ENCODE measurements at places on chromosomes 16 and 17.
A peak's percentile ranks its signal among the peaks of the same experiment; 100 is the strongest.

- H3K36me3 ChIP-seq: no peaks in the 10 kb centered on the region
- no peak overlapping the region for H3K4me3 ChIP-seq
- H3K4me1 ChIP-seq: no peaks in the 10 kb centered on the region
These were observed 39.4 kb upstream of the RAI1 start for GRCh38 chr17:17641621-17642409.

GRCh38 chr17:76198702-76199101 lies 41.6 kb downstream of the RNF157 start:
- no peak overlapping the region for H3K4me3 ChIP-seq
- no peaks in the 10 kb centered on the region for H3K27me3 ChIP-seq
- H3K36me3 ChIP-seq: no peaks in the 10 kb centered on the region
- peaks cover 7% of the 10 kb centered on the region for H3K4me1 ChIP-seq
- DNase-seq: no peak

- no peak overlapping the region for H3K27ac ChIP-seq
- H3K4me1 ChIP-seq: no peaks in the 10 kb centered on the region
- H3K4me3 ChIP-seq: no peak overlapping the region
- H3K27me3 ChIP-seq: no peaks in the 10 kb centered on the region
- no peak for DNase-seq
These were observed 29.2 kb downstream of the CLUH start for GRCh38 chr17:2682176-2682938.

- H3K36me3 ChIP-seq: no peaks in the 10 kb centered on the region
- H3K27me3 ChIP-seq: no peaks in the 10 kb centered on the region
- peaks cover 22% of the 10 kb centered on the region for H3K4me1 ChIP-seq
- peak; percentile 69 for DNase-seq
These were observed 58.3 kb downstream of the WIPI1 start for GRCh38 chr17:68398691-68399637.

DNA sequence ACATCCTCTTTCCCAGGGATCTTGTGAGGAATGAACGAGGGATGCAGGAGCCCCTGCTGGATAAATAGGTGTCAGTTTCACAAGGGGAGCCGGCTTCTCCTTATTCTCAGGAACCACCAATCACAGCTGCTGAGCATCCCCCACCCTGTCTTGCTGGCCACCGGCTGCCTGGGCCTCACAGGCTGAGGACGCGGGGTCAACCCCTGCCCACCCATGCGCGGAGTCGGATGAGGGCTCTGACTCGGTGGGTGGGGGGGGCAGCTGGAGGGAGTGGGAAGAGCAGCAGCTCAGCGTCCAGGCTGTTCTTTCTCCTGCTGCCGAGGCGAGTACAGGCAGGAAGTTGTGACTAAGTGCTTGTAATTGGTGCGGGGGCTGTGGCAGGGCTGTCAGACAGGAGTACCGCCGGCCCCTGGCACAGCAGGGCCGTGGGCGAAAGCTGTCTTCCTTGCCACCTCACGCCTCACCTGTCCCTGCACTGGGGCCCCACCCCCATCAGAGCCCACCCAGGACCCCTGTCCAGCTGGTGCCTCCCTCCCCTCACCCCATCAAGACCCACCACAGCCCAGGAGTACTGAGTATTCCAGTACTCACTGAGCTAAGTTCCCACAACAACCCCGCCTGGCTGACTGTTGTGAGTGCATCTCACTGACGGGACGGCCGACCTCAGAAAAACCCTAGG lies 11.0 kb upstream of the DPEP1 start:
- DNase-seq: no peak
- H3K27ac ChIP-seq: no peak overlapping the region
- H3K4me1 ChIP-seq: no peaks in the 10 kb centered on the region
- no peaks in the 10 kb centered on the region for H3K36me3 ChIP-seq
- no peaks in the 10 kb centered on the region for H3K27me3 ChIP-seq
- no peak overlapping the region for H3K4me3 ChIP-seq

DNA sequence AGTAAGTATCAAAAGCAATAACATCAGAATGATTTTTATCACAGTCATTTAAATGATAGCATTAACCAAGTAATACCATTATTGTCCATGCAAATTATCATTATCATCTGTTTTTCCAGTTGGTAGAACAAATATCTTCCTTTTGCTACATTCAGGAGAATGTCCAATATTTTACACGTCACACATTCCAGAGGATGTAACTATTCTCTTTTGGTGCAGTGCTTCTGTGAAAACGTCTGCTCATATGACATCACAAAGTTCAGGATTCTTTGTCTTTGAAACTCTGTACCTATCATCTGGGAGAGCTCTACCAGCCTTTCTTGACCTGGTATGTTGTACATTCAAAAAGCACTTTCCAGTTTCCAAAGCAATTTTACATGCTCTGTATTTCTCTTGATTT lies 40.2 kb upstream of the PITPNM3 start:
- H3K4me1 ChIP-seq: no peaks in the 10 kb centered on the region
- no peak overlapping the region for H3K4me3 ChIP-seq
- no peak for DNase-seq
- no peaks in the 10 kb centered on the region for H3K27me3 ChIP-seq

DNA sequence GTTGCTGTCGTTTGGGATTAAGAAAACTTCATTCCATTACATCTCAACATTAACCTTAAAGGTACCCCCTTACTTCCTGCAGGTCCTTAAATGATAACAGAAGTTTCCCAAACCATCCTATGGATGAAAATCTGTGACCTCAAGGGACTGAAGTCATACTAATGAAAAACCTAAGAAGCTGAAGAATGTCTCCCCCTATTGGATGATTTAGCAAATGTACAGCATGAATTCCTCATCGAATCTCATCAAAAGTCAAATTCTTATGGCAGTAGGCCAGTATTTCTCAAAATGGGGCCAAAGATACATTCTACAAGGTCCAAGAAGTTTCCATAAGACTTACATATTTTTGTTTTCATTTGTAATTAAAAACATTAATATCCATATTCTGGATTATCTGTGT lies 13.5 kb downstream of the SCO1 start:
- H3K27ac ChIP-seq: no peak overlapping the region
- peaks cover 5% of the 10 kb centered on the region for H3K36me3 ChIP-seq
- peak; percentile 33 for DNase-seq
- H3K27me3 ChIP-seq: no peaks in the 10 kb centered on the region
- no peak overlapping the region for H3K4me3 ChIP-seq

GRCh38 chr17:74678541-74678940 lies 34.2 kb downstream of the CD300LF start:
- H3K27ac ChIP-seq: no peak overlapping the region
- H3K36me3 ChIP-seq: no peaks in the 10 kb centered on the region
- peaks cover 8% of the 10 kb centered on the region for H3K4me1 ChIP-seq
- no peak for DNase-seq
- no peak overlapping the region for H3K4me3 ChIP-seq

GRCh38 chr17:6069539-6070429 lies at the start of gene WSCD1:
WSCD1 (plus strand) TSS chr17:6070379; CDS start chr17:6080659, 10,280 bp downstream.
- peak within 1 kb of the TSS; percentile 80 for H3K4me3 ChIP-seq
- DNase-seq: peak; percentile 63
- peak within 1 kb of the TSS; percentile 50 for H3K27ac ChIP-seq

- H3K36me3 ChIP-seq: peaks cover 4% of the 10 kb centered on the region
- H3K4me1 ChIP-seq: no peaks in the 10 kb centered on the region
- no peak overlapping the region for H3K27ac ChIP-seq
These were observed 9.2 kb upstream of the ATMIN start for GRCh38 chr16:81026429-81026828.

- H3K27me3 ChIP-seq: no peaks in the 10 kb centered on the region
- no peaks in the 10 kb centered on the region for H3K36me3 ChIP-seq
- H3K4me3 ChIP-seq: no peak overlapping the region
These were observed 85.7 kb downstream of the CDYL2 start for GRCh38 chr16:80718480-80719220.

DNA sequence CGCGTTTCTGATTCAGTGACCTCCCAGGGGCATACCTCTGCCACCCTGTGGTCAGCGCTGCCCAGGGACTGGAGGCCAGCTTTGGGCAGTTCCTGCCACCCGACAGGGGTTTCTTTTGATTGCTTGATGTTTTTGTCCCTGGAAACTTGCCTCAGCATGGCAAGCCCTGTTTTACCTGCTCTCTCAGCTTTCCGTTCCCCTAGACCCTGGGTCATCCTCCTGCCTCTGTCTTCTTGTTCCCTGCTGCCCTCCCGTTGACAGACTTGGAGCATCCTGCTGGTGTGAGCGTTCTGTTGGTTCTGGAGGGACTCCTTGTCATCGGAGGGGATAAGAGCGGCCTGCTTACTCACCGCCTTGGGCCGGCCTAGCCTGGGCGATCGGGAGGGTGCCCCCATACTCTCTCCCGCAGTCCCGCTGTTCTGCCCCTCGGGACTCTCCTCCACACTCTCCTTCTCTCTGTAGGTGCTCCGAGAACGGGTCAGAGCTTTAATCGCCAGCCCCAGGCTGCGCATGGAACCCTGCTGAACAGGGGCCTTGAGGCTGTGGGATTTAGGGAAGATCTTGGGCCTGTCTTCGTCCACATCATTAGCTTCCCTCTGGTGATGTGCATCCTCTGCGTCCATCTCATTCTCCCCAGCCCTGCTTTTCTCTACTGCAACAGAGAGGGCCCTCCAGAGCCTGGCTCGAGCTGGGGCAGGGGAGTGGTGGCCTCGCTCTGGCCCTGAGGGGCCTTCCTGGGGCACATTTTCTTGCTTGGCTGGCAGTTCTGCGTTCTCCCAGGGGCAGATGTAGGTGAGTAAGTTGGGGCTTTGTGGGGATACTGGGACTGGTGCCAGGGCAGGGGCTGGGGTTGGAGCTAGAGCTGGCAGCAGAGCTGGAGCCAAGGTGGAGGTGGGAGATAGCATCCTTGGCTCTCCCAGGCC lies 13.7 kb downstream of the GPR179 start:
- DNase-seq: no peak
- no peaks in the 10 kb centered on the region for H3K36me3 ChIP-seq
- H3K4me1 ChIP-seq: no peaks in the 10 kb centered on the region
- no peak overlapping the region for H3K4me3 ChIP-seq

DNA sequence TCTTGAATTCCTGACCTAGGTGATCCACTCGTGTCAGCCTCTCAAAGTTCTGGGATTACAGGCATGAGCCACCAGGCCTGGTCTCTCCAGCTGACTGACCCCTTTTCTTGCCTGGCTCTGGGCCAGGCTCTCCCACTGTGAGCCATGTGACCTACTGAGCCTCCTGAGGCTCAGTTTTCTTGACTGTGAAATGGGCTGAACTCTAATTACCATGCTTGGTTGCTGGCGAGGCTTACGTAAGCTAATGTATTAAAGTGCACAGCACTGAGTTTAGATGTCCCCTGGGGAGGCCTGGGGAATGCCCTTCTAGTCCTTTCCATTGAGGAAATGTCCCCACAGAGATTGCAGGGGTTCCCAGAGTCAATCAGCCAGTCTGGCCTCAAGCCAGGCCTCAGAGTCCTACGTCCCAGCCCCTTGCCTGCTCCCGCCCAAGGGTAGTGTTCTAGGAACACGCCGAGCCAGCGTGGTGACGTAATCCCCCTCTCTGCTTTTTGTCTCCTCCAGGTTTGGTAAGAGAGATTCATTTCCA lies 45.8 kb upstream of the LGALS9 start:
- no peaks in the 10 kb centered on the region for H3K4me1 ChIP-seq
- DNase-seq: no peak
- H3K27ac ChIP-seq: no peak overlapping the region
- H3K27me3 ChIP-seq: no peaks in the 10 kb centered on the region
- H3K4me3 ChIP-seq: no peak overlapping the region
- H3K36me3 ChIP-seq: no peaks in the 10 kb centered on the region

GRCh38 chr17:66716236-66717026 lies 118.5 kb upstream of the CACNG5 start:
- H3K36me3 ChIP-seq: no peaks in the 10 kb centered on the region
- H3K4me3 ChIP-seq: no peak overlapping the region
- no peak for DNase-seq
- no peak overlapping the region for H3K27ac ChIP-seq
- no peaks in the 10 kb centered on the region for H3K27me3 ChIP-seq
- no peaks in the 10 kb centered on the region for H3K4me1 ChIP-seq

DNA sequence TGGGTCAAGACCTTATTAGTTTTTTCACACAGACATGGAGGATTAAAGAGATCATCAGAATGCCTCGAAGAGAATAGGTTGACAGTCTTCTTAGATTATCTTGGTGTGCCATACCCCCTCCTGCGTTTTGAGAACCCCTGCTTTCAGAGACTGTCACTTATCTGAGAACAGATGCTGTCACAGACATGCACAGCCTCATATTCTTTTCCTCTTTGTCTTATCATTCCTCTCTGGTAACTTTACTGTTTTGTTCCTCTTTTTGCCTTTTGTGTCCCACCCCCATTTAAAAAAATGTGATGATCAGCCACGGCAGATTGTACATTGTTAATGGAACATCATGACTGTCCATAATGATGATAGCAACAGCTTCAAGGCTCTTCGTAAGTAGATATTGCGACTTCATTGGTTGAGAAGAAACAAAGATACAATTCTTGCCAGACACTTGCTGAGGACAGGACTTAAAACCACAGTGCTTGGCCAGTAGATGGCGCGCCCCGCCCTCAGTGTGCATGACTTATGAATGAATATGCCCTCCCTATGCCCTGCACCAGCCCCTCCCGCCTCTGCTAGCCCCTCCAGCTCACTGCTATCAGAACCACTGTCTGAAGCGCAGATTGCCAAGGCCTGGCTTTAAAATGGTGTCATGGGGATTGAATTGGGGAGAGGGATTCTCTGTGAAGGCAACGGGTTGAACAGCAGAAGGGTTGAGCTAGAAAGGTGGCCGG lies 2.6 kb upstream of the PITPNC1 start:
- peak; percentile 88 for DNase-seq
- H3K27me3 ChIP-seq: no peaks in the 10 kb centered on the region
- H3K36me3 ChIP-seq: no peaks in the 10 kb centered on the region

- H3K27ac ChIP-seq: no peak overlapping the region
- no peak overlapping the region for H3K4me3 ChIP-seq
- no peaks in the 10 kb centered on the region for H3K4me1 ChIP-seq
- peaks cover 68% of the 10 kb centered on the region for H3K27me3 ChIP-seq
- DNase-seq: no peak
- no peaks in the 10 kb centered on the region for H3K36me3 ChIP-seq
These were observed 519 bp downstream of the ST6GALNAC2 start for GRCh38 chr17:76585033-76585648.

- no peaks in the 10 kb centered on the region for H3K36me3 ChIP-seq
- H3K27ac ChIP-seq: no peak overlapping the region
- H3K4me3 ChIP-seq: no peak overlapping the region
- no peaks in the 10 kb centered on the region for H3K4me1 ChIP-seq
These were observed 16.9 kb downstream of the SYT17 start for GRCh38 chr16:19184823-19185509.

DNA sequence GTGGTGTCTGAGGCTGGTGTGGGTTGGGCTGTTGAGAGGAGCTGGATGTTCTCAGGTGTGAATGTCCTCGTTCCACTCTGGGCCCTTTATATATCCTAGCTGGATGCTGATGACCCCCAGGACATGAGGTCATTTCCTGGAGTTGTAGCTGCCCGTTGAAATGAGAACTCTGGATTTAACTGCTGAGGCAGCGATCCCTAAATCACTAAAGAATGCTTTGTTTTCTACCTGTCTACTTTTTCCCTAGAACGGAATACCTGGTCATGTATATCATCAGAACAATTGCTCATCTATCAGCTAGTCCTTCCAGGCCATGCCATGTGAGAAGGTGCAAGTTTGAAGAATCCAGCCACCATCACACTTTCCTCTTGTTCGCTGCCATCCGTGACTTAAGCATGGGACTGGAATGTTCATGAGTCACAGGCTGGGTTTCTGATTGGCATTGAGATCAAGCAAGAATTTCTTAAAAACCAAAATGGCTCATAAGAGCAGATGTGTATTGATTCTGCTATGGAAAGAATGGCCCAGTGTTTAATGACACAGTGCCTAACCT lies at the start of gene KRTAP2-3:
Gene KRTAP2-3, minus strand, starts transcription at position 63 of the 553 bp plus-strand sequence. CDS start 64 bp downstream, outside the sequence.
- DNase-seq: no peak
- no peak within 1 kb of the TSS for H3K27ac ChIP-seq
- no peaks in the 10 kb centered on the region for H3K4me1 ChIP-seq
- no peaks in the 10 kb centered on the region for H3K27me3 ChIP-seq
- H3K36me3 ChIP-seq: no peaks in the 10 kb centered on the region
- H3K4me3 ChIP-seq: no peak within 1 kb of the TSS
